ENCODE measurements at places on chromosomes 13 and 19. TPM values are rescaled to one million over a fixed set of nuclear protein-coding genes. Genes with fewer than 3 reads are reported as not detected.

GRCh38 chr19:51263808-51264207, 12.9 kb downstream of the SIGLECL1 start:
- DNase-seq: no peak

Gene TEX29
- polyA plus RNA-seq: not detected

DNA sequence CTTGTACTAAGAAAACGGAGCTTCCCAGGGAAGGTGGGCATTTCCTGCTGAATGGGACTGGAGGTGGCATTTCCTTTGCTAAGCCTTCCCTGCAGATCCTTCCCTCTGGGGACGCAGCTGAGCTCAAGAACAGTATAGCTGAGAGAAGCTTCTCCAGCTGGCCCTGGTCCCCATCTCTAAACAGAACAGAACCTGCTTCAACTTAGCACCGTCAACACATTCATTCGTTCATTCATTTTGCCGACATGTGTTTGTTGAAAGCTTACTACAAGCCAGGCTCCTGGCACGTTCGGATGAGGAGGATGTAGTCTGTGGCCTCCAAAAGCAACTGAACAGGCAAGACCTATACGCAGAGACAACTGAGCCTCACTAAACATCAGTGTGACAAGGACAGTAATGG, 36.6 kb upstream of the PEPD start:
- DNase-seq: no peak

- DNase-seq: no peak
Measured at GRCh38 chr13:38849315-38849714, 141.3 kb downstream of the STOML3 start.

Gene CKM
- polyA plus RNA-seq: 4,317 TPM

GRCh38 chr19:12847159-12848139, 9.1 kb downstream of the MAST1 start:
- peak; percentile 84 for DNase-seq

Gene SCN1B
- polyA plus RNA-seq: 7.1 TPM

Gene OR7D2
- 0.12 TPM for polyA plus RNA-seq

GRCh38 chr19:56351208-56351607, 36.6 kb upstream of the ZSCAN5A start:
- DNase-seq: no peak

- no peak for DNase-seq
Measured at GRCh38 chr19:38831142-38831605, 420 bp downstream of the ECH1 start.

- no peak for DNase-seq
Measured at GRCh38 chr13:113823771-113824170, 40.1 kb downstream of the GAS6 start.

GRCh38 chr13:43153436-43154090, 130.2 kb downstream of the DNAJC15 start:
- DNase-seq: no peak

DNA sequence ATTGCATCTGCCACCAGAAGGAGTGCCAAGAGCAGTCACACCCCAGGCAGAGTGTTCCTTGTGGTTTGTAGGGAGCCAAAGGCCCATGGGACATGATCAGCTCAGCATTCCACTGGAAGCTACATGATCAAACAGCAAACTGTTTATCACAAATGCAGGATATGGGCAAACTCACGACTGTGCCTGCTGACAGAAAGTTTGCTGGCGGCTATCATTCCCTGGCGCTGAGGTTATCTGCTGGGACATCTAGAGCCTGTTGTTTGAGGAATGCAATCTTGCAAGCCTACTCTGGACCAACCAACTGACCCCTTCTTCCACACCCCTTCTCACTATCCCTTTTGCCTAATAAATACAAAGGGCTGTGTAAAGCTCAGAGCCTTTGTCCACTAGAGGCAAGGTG, 7.7 kb upstream of the ZNF613 start:
- no peak for DNase-seq

DNA sequence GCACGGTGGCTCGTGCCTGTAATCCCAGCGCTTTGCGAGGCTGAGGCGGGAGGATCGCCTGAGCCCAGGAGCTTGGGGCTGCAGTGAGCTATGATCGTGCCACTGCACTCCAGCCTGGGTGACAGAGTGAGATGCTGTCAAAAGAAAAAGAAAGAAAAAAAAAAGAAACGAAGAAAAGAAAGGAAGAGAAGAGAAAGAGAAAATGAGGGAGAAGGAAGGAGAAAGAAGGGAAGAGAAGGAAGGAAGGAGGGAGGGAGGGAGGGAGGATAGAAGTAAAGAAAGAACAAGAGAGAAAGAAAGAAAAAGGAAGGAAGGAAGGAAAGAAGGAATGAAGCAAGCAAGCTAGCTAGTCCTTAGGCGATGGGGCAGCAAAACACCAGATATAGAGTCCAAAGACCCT, 14.1 kb downstream of the PTPRS start:
- DNase-seq: no peak

DNA sequence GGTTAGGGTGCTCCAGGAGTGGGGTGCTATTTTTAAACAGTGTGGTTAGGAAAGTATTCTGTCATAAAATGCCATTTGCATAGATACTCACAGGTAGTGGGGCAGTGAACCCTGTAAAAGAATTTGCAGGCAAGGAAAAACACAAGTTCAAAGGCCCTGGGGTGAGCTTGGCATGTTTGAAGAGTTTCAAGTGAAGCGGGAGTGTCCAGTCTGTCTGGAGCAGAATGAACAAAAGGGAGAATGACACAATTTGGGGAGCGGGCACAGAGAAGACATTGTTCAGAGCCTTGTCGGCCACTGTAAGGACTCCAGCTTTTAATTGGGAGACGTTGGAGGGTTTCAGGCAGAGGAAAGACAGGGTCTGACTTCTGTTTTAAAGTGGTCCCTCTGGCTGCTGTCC, 2.8 kb downstream of the GRWD1 start:
- DNase-seq: no peak

Gene PNMA8B
- polyA plus RNA-seq: 3.5 TPM

GRCh38 chr19:15828121-15828610, 12.7 kb upstream of the OR10H1 start:
- DNase-seq: no peak

DNA sequence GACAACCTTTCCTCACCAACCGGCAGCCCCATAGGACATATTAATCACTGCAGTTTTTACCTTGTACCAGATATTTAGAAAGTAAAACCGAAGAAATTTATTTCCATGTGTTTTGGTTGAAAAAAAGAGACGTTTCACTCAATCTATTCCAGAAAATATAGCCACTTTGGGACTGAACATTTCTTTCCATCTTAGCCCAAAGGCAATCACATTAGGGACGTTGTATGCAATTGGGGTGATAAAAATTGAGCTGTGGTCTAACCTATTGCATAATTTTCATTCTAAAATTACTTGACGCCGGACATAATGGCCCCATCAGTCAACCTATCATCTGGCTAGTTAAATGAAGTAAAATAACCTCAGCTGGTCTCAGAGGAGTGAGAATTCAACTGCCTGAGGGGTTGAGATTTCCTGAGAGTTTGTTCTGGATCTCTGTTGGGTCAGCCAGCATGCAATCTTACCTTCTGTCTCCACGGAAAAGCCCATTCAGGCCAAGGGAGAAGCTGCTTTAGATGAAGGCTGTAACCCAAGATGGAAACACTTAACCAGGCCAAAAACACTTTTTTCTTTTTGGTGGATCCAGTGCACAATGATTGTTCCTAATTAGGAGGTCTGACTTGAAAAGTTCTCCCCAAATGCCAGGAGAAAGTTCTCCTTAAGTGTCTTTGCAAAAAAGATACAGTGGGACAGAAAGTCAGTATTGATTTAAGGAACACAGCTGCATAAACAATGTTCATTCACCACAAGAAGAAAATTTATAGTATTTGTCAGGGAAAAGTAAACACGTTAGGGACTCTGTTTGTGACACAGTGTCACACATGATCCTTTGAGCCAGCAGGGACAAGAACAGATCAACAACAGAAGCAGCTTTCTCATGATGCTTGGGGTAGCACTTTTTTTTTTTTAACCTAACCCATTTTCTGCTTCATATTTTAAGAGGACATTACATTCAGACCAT, 34.1 kb downstream of the DLEU7 start:
- no peak for DNase-seq

DNA sequence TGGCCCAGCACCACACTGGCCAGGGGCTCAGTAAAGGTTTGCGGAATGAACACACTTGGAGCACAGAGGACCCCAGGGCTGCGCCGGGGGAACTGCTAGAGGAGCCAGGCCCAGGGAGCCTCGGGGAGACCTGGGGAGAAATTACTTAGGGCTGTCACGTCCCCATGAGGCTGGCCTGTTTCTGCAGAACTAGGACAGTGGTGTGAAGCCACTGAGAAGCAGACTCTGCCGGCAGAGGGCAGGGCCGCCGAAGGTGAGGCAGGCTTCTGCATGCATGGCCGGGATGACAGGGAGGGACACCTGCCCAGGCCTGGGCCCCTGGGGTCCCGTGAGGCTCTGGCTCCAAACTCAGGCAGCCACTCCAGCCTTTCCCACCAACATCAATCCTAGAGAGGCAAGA, 26.4 kb downstream of the ELAVL1 start:
- no peak for DNase-seq

DNA sequence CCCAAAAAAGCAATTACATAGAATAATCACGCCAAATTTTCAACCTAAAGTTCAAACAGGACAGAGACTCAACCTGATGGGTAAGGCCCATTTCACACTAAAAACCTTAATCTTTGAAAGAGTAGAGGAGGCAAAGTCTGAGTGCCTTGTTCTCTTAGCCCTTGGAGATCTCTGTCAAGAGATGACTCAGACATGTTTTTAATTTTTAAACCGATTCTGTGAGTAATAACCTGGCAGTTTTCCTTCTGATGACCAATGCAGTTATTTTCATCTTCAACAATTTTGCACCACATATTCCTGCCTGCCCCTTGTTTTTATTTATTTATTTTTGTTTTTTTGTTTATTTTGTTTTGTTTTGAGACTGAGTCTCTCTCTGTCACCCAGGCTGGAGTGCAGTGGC, 11.5 kb upstream of the TNFSF9 start:
- peak; percentile 57 for DNase-seq

DNA sequence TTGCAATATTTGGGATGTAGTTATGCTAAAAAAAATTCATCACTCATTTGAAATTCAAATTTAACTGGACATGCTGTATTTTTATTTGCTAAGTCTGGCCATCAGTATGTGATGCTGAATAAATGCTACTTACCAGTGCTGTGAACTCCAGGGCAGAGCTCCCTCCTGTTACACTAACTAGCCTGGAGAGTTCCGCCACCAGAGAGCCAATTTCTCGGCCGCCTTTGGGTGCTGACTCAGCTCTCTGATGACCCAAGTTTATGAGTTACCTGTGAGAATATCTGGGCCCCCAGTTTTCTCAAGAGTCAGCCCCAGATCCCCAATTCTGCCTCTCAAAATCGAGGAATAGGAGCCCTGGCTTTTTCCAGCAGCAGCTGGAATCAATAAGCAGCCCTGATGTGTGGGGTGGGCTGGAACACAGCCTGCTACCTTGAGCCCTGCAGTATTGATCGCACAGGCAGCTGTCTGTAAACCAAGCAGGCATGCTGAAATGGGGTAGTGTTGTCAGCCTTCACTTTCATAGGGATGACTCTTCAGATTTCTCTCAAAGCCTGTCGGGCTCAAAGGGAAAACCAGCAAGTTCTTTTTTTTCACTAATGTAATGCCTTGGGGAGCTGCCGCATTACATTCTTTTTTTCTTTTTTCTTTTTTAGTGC, 113.7 kb downstream of the DNAJC15 start:
- DNase-seq: peak; percentile 64

GRCh38 chr19:46533078-46533620, 37.5 kb upstream of the PNMA8B start:
- DNase-seq: no peak

GRCh38 chr19:33624586-33624985, 2.8 kb downstream of the CHST8 start:
- DNase-seq: no peak

GRCh38 chr13:96238861-96239260, 149.0 kb downstream of the HS6ST3 start:
- no peak for DNase-seq

Gene CPB2
- polyA plus RNA-seq: 0.11 TPM

GRCh38 chr13:37107456-37107855, 2.0 kb upstream of the CSNK1A1L start:
- no peak for DNase-seq

DNA sequence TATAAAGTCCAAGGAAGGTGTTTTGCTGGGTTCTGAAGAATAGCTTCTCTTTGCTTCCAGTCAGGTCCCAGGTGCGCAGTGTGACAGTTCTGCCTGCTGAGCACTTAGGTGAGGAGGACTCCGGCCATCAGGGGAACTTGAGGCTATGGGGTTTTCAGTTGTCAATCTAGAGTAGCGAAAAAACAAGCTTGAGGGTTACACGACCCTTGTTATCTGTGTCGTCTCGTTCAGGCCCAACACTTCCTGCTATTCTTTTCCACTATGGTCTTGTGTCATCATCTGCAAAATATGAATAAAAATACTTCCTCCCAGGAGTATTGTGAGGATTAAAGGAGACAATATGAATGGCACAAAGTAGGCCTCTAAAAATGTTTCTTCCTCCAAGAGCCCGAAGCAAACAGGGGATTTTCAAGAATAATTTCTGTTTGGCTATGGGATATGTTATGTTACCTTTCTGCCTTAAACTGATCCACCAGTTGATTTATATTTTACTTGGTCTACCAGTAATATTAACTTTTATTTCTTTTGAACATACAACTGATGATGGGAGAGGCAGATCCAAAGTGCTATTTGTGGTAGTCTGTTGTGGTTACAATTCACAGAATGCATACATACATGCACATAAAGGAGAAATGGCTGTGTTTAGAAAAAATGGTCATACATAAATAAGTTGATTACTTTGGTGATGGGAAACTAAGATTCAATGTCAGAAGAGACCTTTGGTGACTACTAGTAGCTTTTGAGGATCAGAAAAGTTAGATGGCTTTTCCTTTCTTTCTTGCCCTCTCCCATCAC, 40.5 kb upstream of the RCBTB2 start:
- DNase-seq: no peak

Gene ADM5
- polyA plus RNA-seq: 1.4 TPM

DNA sequence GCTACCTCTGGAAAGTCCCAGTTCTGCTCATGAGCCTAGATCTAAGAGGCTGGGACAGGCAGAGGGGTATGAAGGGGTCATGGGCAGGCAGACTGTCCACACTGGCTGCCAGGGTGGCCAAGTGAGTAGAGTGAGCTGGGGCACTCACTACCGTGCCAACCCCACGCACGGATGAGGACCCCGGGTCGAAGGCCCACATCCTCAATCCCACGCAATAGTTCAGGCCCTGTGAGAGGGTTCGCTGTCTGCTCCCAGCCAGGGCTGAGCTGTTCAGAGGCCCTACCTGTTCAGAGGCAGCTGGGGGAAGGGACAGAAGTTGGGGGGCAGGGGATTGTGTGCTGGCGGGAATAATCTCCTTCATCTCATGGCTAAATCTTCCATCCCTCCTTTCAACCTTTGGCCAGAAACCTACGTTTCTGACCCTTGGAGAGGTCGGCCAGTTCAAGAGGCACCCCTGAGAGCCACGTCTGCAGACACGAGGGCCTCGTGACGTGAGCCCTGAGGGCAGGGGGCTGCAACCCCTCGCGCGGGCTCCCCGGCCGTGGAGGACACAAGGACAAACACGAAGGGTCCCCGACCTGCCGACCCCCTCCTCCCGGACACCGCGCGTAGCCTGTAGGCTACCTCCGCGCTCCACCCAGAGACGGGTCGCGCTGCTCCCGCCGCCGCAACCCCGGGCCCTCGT, 1.0 kb upstream of the RPS5 start:
- no peak for DNase-seq

- no peak for DNase-seq
Measured at GRCh38 chr13:24275041-24275440, 34.3 kb upstream of the C1QTNF9 start.

GRCh38 chr13:32838945-32839344, 177.3 kb upstream of the KL start:
- DNase-seq: peak; percentile 58

Measured in muscle of arm (tissue), 14 donors.